ENCODE measurements at places on chromosomes 16 and 17.

- DNase-seq = no peak
Measured at GRCh38 chr17:7846765-7847661, 7.9 kb upstream of the TMEM88 start.

DNA sequence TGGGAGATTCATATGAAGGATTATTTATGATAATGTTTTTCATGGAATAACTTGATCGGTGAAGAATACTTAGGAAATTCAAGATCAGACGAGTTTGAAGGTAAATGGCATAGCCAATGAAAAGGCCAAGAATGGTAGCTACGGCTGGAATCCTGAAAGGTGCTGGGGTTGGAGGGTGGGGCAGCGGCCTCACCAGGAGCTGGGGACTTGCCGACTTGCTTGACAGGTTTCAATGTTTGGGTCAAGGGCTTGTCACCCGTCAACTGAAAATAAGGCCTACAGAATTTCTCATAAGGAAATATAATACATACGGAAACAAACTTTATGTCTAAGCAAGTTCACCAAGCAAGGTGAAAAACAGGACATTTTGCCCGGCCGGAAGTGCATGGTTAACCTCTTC lies 9.9 kb downstream of the CRYM start:
- no peak for DNase-seq

DNA sequence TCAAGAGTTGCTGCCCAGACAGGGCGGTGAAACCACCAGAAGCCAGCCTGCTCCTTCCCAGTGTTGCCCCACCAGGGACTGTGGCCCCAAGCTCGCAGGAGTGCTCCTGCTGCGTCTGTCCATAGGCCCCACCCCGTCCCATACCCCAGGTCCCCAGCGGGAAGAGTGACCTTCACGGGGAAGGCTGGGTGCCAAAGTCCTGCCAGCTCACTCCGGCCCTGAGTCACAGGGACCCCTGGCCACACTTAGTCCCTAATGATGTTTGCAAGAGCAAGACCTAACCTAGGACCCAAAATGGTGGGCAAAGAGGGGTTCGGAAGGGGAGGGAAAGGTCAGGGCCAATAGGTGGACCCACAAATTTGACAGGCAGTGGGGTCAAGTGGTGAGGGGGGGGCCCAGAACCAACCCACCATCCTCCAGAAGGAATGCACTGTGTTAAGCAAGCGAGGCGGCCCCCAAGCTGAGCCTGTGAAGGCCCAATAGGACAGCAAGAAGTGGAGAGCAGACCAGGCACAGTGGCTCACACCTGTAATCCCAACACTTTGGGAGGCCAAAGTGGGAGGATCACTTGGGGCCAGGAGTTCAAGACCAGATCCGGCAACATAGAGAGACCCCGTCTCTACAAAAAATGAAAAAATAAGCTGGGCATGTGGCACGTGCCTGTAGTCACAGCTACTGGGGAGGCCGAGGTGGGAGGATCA lies 3.3 kb downstream of the DOK4 start:
- no peak for DNase-seq

GRCh38 chr17:27559506-27560481 lies 71.2 kb upstream of the LGALS9 start:
- DNase-seq = no peak

DNA sequence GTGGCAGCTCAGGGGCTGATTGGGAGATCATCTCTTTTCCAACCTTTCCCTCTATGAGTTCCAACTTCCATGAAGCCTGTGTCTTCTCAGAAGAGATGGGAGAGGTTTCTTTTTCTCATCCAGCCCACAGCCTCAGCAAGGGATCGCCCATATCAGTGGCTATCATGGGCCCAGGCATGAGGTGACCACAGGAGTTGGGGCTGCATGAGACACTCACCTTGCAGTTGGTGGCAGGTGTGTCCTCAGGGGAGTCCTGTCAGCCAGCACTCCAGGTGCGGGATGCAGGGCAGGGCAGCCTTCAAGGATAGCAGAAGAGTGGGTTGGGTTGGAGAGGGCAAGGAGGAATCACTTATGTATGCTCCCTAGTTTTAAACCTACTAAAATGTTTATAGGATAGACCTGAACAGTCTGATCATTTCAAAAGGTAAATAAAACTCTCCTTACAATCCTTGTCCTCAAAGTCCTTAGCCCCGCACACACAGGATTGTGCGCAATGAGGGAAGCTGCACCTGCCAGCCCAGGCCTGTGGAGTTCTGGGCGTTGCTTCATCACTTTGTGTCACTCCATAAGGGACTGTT lies 811.1 kb downstream of the KCNJ18 start:
- DNase-seq = no peak

GRCh38 chr16:56202036-56202435 lies 10.7 kb downstream of the GNAO1 start:
- no peak for DNase-seq

- no peak for DNase-seq
Measured at GRCh38 chr17:81039096-81039495, 4.1 kb downstream of the BAIAP2 start.

DNA sequence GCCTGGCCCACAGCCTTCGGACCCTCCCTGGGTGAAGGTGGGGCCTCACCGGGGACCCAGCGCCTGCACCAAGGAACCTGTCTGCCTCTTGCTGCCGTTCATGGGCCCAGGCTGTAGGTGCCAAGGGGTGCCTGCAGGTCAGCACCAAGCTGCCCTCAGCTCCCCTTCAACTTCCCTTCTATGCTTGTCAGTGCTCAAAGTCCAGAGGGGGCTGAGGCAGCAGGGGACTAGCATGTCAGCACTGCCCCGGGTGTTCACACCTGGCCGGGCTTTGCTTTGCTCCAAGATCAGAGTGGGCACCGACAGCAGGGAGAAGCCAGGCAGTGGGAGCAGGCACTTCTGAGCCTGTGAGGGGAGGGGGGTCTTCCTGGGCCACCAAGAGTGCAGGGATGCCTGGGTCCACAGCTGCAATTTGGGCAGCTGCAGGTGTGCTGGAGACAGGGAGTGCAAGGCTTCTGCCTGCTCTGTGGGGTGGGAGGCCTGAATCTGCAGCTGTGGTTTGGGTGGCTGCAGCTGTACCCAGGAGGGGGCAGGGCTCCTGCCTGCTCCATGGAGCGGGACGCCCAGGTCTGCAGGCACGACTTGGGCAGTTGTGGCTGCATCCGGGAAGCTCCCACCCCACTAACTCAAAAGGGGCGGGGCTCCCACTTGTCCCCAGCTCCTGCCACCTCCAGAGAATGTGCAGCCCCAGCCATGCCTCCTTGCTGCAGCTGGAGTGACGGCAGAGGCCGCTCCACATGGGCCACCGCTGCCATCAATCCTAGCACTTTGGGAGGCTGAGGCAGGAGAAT lies 27.6 kb upstream of the PRM1 start:
- DNase-seq = no peak

DNA sequence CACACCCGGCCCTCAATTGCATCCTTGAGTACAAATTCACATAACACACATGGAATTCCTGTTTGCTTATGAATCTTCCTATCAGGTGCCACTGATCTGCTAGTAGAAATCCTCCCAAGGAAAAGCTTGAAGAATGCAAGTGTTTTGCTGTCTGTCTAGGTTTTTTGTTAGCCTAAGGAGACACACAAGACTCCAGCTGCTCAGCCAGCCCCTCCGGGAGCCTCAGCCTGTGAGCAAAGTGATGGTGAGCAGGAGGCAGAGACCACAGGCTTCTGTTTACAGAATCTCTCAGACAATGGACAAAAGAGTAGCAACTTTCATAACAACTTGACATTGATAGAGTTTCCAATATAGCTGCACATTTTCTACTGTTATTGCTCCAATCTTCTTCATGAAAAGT lies 18.4 kb upstream of the PRKCA start:
- DNase-seq = no peak

DNA sequence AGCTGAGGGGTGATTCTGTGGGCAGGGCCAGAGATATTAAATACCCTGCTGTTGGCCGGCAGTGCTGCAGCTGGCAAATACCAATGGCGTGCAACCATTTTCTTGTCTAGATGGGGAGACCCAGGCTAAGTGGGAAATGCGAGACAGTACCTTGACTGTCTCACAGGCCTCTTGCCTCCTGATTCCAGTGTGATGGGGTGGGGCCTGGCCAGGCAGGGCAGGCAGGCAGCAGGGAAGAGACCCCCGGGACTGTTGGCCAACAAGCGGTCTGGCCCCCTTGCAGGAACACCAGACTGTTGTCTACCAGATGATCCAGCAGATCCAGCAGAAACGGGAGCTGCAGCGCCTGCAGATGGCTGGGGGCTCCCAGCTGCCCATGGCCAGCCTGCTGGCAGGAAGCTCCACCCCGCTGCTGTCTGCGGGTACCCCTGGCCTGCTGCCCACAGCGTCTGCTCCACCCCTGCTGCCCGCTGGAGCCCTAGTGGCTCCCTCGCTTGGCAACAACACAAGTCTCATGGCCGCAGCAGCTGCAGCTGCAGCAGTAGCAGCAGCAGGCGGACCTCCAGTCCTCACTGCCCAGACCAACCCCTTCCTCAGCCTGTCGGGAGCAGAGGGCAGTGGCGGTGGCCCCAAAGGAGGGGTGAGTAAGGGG lies 5.7 kb upstream of the CISD3 start:
- no peak for DNase-seq

Data from HS-5 (cell line).